ENCODE measurements at places on chromosomes 3 and 15. TPM values are rescaled to one million over a fixed set of nuclear protein-coding genes. Genes with fewer than 3 reads are reported as not detected.

DNA sequence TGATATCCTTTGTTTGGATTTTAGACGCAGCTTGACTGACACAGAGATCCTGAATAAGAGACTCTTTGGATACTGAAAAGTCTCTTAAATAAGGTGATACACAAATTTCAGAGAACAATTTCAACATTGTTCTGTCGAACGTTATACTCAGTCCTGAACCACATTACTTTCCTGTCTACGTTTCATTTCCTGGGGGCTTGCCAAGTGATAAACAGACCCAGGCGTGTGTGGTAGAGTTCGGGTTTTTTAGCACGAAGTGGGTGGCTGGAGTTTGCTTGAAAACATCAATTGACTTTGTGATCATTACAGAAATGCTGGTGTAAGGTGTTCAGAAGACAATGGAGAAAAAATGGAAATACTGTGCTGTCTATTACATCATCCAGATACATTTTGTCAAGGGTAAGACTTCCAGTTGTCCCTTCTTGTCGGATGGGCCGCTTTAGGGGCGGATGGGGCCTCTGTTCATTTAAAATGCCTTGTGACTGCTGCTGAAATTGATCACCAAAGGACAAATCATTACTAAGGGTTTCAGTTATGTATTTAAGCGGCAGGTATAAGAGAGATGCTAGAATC, at the start of gene CD96:
TSS of gene CD96 (plus strand) at position 287 of the 573 bp plus-strand sequence. CDS start at position 339, 52 bp downstream.
- no peak for DNase-seq

GRCh38 chr15:82820128-82820527, 10.7 kb downstream of the WHAMM start:
- no peak for DNase-seq

DNA sequence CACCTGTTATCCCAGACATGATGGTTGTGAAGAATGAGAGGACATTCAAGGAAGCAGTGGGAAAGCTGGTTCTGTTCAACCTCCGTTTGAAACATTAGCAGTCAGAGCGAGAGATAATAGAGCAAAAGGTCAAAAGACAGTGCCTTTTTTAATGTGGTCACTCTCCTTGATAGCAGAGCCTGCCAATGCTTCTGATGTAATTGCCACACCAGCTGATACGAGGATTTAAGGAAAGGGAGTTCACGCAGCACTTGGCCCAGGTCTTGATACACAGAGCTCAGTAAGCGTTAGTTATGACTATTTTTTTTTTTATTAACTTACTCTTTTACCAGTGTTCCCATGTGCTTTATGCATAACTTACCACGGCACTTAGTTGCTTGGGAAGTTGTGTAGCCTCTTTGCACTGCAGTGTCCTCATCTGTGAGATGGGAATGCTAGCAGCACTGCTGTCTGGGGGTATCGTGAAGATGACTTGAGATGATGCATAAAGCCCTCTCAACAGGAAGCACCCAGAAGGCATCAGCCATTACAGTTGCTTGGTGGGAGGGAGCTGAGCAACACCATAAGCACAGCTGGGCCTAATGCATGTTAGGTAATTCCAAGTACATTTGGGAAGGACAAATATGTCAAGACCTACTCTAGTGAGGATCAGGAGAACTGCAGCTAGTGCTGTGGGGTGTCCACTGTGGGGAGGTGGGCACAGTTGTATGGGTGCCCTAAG, 123.3 kb upstream of the RASGRP1 start:
- DNase-seq, result no peak

- DNase-seq, result no peak
Observed at GRCh38 chr3:32239307-32240158, 1.1 kb downstream of the CMTM8 start.

GRCh38 chr3:198022604-198023003, 62.6 kb downstream of the LMLN start:
- no peak for DNase-seq

DNA sequence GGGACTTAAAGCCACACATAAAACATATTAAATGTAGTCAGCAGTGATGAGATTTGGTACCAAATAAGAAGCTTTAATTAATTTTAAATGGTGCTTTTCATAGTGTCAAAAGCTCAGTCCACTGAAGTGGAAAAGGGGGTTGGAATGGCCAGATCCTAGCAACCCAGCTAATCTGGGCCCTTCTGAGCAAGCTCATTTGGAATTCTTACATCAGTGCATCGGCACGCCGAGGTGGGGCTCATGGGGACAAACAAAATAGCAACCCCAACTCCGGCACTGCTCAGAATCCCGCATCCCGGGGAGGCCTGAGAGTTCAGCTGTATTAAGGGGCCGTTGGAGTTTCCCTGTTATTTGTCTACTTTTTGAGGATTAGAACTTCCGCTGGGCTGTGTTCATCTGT, 526.4 kb downstream of the SOX2 start:
- DNase-seq, result no peak

DNA sequence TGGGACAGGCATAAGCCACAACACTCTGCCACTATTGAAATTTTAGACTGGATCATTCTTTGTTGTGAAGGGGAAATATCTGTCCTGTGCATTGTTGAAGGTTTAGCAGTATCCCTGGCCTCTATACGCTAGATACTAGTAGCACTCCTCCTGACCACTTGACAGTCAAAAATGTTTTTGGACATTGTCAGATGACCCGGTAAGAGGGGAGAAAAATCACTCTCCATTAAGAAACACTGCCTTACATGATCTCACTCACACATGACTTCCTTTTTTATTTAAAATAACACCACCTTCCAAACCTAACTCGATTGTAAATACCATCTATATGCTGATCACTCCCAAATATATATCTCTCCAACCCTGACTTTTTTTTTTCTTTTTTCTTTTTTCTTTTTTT, 15.3 kb upstream of the HLTF start:
- DNase-seq, result no peak

DNA sequence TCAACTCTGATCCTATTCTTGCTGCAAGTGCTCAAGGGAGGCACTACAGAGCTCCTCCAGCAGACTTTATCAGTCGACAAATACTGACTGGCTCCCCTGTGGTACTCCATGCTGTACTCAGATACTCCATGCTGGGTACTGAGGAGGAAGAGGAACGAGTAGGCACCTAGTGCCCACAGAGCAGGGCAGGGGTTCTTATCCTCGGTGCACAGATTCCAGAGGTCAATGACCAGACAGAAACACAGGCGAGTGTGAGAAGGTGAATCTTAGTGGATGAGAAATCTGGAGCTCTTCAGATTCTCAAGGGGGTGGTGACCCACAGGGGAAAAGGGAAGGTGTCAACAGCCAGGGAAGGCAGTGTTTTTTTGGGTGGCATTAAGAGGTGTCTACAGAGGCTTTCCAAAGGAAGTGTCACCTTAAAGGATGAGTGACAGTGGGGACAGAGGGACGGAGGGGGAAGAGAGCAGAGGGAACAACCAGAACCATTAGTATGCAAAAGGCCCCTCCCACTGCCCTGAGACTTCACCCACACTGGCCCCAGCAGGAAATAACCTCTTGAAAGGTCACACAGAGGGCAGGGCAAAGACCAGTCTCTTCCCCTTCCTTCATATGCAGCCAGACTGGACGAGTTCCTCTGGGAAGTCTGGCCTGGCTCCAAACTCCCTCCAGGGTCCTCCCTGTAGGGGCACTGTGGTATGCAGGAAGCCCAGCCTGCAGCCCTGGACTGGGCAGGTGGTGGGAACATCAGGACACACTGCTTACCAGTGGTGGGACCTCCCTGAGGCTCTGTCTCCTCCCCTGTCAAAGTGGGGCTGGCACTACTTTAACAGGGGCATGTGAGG, 27.5 kb downstream of the CCDC12 start:
- no peak for DNase-seq

PLSCR5 gene
- total RNA-seq, result not detected

GBE1 gene
- total RNA-seq, result 9.2 TPM

DNAH12 gene
- total RNA-seq, result not detected

GOLGA8J gene
- not detected for total RNA-seq

All from uterus (tissue), 4 donors.